Tibial artery (tissue), 4 donors: ENCODE measurements at places on chromosomes 12 and 14.

DNA sequence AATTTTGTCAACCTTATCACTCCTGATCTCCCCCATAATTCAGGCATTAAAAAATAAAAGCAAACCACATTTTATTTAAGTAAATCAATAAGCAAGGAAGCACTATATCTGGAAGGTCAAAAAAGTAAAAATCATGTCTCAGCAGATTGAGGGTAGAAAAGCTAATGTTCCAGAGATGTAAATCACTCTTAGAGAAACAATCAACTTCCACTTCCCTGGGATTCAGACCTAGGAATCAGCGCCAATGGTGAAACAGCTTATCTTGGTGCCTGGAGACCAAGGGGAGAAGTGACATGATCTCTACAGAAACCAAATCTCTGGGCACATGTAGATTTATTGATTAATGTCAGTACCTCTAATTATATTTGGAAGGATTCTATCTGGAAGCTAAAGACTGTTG, 10.9 kb upstream of the SNX6 start:
- DNase-seq, result no peak

GRCh38 chr12:71299541-71300376, 139.8 kb upstream of the LGR5 start:
- no peak for DNase-seq

DNA sequence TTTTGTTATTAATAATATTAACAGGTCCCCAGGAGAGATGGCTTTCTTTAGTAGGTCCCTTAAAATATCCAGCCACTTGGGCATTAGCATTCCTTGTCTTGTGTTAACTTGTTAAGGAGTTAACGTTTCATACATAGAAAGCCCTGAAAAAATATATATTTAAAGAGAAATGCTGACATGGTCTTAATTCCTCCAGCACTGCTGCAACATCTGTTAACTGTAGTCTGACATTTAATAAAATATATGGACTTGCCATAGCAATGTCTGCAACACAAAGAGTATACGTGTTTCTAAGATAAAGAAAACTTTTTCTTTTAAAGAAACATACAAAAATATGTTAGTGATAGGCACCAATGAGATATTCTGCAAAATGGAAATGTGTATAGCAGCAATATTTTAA, 10.0 kb downstream of the SLC38A4 start:
- DNase-seq, result no peak

GRCh38 chr12:110330544-110330943, 49.5 kb downstream of the ATP2A2 start:
- no peak for DNase-seq

GRCh38 chr14:71943695-71944018, 11.4 kb downstream of the RGS6 start:
- DNase-seq, result no peak

- DNase-seq, result no peak
Observed at GRCh38 chr14:45084946-45085346, 1.0 kb downstream of the PRPF39 start.

DNA sequence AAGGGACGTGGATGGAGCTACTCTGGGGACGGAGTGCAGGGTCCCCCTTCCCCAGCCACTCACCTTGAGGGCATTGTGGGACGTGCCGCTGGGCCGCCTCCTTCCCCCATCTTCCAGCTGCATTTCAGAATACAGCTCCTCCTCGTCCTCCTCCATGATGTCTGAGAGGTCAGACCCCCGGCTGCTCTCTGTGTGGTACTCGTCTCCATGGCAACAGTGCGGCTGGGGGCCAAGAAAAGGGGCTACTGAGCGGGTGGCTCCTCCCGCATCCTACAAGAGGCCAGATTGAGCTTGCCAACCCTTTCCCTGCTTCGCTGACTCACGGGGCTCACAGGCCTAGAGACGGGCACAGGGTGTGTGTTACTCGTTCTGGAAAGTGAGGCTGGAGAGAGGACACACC, 90.4 kb downstream of the PIWIL1 start:
- DNase-seq, result peak; percentile 15

GRCh38 chr12:7439579-7440505, 4.1 kb downstream of the CD163L1 start:
- no peak for DNase-seq

DNA sequence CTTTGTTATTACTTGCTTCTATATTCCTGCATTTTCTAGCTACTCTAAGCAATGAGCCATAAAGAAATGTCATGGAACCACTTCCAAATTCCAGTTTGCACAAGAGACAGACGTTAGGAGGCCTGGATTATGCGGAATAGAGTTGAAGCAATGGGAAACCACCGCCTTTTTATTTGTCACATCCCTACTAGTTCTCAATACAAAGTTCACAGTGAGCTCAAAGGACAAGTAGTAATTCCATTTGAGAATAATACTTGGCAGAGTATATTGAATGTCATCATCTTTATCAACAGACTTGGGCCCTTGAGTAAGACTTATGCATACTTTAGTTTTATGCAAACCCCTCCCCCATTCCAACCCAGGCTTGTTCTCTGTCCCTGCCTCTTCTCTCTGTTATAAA, 3.7 kb upstream of the SLC15A5 start:
- DNase-seq, result no peak

- no peak for DNase-seq
Observed at GRCh38 chr14:92531106-92531873, 17.7 kb downstream of the RIN3 start.

DNA sequence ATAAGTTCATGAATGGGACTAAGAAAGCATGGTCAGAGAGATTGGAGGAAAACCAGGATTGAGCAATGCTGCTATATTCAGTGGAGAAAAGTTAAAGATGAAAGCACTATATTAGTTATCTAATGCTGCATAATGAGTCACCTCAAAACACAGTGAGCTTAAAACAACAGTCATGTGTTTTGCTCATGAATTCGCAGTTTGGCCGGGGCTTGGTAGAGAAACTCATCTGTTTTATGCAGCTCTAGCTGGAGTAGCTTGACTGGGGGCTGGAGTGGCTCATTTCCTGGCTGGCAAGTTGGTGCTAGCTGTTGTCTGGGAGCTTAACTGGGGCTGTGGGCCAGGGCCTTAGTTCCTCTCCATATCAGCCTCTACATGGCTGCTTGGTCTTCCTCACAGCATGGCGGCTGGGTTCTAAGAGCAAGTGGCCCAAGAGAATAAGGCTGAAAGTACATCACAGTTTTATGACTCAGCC, 90.1 kb downstream of the ADCK1 start:
- DNase-seq, result no peak

DNA sequence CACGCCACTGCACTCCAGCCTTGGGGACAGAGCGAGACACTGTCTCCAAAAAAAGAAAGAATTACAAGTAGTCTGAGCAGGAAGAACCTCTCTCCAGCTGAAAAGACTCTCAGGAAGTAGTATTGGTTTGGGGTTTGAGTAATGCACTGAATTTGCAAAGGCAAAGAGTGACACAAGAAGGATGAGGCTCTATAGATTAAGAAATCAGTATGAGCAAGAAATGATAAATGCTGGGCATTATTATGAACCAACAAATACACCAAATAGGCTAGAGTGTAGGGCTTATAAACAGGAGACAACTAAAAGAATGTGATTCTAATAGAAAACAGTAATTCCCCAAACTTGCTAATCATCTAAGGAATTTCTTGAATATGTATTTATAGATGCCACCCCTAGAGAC, 2.6 kb upstream of the SLC35E3 start:
- no peak for DNase-seq

DNA sequence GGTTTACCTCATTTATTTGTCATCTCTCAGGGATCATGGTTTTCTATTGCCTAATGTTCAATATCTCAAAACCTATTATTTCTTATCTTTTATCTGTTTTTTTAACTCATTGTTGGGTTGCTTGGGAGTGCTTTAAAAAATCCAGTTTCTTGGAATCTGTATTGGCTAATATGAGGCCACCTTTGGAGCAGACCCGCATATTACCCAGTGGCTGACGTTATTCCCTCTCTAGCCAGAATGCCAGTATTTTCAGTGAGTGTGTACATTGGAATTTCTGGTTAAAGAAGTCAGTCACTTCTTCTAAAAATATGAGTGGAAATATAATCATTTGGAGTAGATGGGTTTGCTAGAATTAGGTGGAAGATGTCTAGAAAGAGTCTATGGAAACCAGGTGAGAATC, 38.3 kb downstream of the PRMT8 start:
- DNase-seq, result no peak

- DNase-seq, result peak; percentile 91
Observed at GRCh38 chr12:123757561-123757960, 4.5 kb upstream of the DNAH10 start.
